ENCODE measurements at places on chromosomes 5 and 9. TPM values are rescaled to one million over a fixed set of nuclear protein-coding genes. Genes with fewer than 3 reads are reported as not detected.

CYLC2 gene
- not detected for total RNA-seq

OR1J2 gene
- total RNA-seq, result not detected

CNTNAP3 gene
- total RNA-seq, result 14.2 TPM

IL31RA gene
- not detected for total RNA-seq

PGGT1B gene
- total RNA-seq, result 10.9 TPM

CEL gene
- 9,209 TPM for total RNA-seq

UNC13B gene
- 29.3 TPM for total RNA-seq

CCDC112 gene
- 10.1 TPM for total RNA-seq

DNA sequence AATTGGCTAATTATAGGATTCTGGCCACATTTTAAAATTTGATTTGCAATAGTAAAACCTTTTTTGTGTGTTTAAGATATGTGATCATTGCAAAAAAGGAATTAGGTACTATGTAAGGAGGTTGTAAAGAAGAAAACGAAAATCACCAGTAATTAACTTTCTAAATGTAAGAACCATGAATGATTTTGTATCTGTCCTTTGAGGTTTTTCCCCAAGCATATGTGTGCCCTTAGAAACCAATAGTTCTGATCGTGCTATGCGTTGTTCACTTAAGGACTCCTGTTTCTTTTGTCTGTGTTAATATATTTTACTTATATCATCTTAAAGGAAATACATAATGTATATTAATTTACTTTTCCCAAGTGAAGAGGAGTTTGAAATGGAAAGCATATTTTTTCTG is 410.2 kb downstream of the PSAT1 start:
- DNase-seq, result no peak
- H3K36me3 ChIP-seq, result no peaks in the 10 kb centered on the region
- no peak overlapping the region for H3K27ac ChIP-seq

DNA sequence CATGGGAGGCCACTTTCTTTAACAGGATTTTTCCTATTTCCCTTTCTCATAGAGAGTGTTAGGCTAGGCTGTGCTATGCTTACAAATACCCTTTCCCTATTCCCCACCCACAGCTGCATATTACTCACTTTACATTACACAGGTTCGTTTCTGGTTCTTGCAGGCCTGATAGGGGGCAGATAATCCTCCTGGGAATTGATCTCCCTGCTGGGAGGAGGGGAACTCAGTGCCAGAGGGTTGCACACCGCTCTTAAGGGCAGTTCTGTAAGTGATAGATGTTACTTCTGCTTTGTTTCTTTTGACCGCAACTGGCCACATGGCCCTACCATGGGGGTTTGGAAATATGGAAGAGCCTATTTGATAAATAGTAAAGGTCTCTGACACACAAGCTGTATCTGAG is 54.0 kb upstream of the NTRK2 start:
- H3K27me3 ChIP-seq, result no peaks in the 10 kb centered on the region
- no peak for DNase-seq

GRCh38 chr9:33728613-33729012 is 66.7 kb upstream of the PRSS3 start:
- H3K36me3 ChIP-seq, result no peaks in the 10 kb centered on the region
- no peak overlapping the region for H3K4me3 ChIP-seq
- no peaks in the 10 kb centered on the region for H3K27me3 ChIP-seq
- no peaks in the 10 kb centered on the region for H3K4me1 ChIP-seq
- DNase-seq, result no peak
- H3K27ac ChIP-seq, result no peak overlapping the region

DNA sequence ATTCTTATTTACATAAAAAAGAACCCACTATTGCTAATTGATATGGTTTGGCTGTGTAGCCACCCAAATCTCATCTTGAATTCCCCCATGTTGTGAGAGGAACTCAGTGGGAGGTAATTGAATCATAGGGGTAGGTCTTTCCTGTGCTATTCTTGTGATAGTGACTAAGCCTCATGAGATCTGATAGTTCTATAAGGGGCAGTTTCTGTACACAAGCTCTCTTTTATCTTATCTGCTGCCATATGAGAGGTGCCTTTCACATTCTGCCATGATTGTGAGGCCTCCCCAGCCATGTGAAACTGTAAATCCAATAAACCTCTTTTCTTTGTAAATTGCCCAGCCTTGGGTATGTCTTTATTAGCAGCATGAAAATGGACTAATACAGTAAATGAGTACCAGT is 58.2 kb upstream of the PRR16 start:
- no peak for DNase-seq
- H3K36me3 ChIP-seq, result no peaks in the 10 kb centered on the region
- H3K27me3 ChIP-seq, result no peaks in the 10 kb centered on the region
- no peaks in the 10 kb centered on the region for H3K4me1 ChIP-seq
- H3K27ac ChIP-seq, result no peak overlapping the region
- H3K4me3 ChIP-seq, result no peak overlapping the region

GRCh38 chr9:22244139-22245011 is 202.2 kb upstream of the DMRTA1 start:
- no peak overlapping the region for H3K27ac ChIP-seq
- peak; percentile 41 for DNase-seq
- no peak overlapping the region for H3K4me3 ChIP-seq
- H3K27me3 ChIP-seq, result no peaks in the 10 kb centered on the region
- H3K36me3 ChIP-seq, result no peaks in the 10 kb centered on the region

GRCh38 chr9:131051592-131052517 is 42.9 kb downstream of the LAMC3 start:
- no peaks in the 10 kb centered on the region for H3K4me1 ChIP-seq
- H3K4me3 ChIP-seq, result no peak overlapping the region
- DNase-seq, result no peak
- H3K27ac ChIP-seq, result no peak overlapping the region
- H3K36me3 ChIP-seq, result no peaks in the 10 kb centered on the region

GRCh38 chr9:8534828-8535227 is 735.2 kb upstream of the DMAC1 start:
- H3K4me3 ChIP-seq, result no peak overlapping the region
- no peaks in the 10 kb centered on the region for H3K27me3 ChIP-seq
- no peak overlapping the region for H3K27ac ChIP-seq
- no peak for DNase-seq

GRCh38 chr5:154300207-154300883 is 109.8 kb downstream of the GALNT10 start:
- H3K36me3 ChIP-seq, result no peaks in the 10 kb centered on the region
- DNase-seq, result no peak
- no peaks in the 10 kb centered on the region for H3K27me3 ChIP-seq
- no peak overlapping the region for H3K27ac ChIP-seq
- peaks cover 44% of the 10 kb centered on the region for H3K4me1 ChIP-seq
